ENCODE measurements at places on chromosomes 1 and 21.

DNA sequence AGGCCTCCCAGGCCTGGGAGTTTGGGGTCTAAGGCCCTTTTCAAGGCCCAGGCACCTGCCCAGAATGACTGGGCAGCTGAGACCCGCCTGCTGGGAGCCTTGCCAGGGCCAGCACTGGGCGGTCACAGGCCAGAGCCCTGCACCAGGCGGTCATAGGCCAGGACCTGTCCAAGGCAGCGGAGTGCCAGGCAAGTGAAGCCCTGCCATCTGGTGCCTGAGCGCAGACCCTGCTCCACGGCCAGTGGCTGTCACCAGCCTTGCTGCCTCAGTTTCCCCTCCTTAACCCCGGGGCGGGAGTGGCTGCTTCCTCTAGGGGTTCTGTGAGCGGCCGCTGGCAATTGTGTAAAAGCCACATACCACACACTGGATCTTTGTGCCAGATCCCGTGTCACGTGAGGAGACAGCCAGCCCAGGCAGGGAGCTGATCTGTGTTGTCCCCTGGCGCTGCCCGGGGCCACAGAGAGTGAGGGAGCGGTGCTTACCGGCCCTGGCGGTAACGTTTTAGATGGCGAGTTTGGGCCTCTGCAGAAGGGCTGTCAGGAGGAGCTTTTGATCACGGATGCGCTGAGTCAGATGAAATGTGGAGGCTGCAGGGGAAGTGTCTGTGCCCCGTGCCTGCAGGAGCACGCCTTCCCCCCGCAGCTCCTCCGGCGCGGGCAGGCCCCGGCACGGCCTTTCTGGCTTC is 4.6 kb downstream of the COL18A1 start:
- DNase-seq: no peak

DNA sequence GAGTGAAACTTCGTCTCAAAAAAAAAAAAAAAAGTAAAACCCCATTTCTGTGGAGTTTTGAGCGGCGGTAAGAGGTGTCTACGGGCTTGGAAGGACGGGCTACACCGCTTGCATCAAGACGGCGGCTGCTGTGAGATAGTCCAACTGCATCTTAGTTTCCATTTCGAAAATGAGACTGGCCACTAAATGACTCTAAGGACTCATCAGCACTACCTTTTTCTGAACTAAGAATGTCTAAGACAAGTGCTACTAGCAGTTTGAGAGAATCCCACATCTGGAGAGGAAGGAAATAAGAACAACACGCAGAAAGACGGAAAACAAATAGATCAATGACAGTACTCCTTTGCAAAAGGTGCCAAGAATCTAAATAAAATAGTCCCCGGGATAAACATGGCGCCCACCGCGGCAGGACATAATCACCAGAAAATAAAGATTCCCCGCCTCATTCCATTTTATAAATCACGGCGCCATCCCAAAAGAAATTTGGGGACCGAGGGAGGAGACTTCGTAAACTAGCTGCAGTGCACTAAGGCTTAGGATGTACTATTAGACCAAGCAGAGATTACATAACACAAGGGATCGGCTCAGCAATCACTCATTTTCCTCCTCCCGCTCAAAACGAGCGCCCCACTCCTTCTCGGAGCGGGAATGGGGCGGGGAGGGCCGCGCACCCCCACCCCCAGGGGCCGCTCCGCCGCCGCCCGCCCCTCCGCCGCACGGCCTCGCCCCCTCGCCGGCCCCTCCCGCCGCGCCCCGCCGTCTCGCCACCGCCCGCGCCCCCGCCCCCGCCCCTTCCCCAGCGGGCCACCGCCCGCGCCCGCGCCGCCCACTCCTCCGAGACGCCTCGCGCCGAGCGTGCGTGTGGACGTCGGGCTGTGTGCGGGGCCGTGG is 1.1 kb downstream of the POGZ start:
- no peak for DNase-seq

DNA sequence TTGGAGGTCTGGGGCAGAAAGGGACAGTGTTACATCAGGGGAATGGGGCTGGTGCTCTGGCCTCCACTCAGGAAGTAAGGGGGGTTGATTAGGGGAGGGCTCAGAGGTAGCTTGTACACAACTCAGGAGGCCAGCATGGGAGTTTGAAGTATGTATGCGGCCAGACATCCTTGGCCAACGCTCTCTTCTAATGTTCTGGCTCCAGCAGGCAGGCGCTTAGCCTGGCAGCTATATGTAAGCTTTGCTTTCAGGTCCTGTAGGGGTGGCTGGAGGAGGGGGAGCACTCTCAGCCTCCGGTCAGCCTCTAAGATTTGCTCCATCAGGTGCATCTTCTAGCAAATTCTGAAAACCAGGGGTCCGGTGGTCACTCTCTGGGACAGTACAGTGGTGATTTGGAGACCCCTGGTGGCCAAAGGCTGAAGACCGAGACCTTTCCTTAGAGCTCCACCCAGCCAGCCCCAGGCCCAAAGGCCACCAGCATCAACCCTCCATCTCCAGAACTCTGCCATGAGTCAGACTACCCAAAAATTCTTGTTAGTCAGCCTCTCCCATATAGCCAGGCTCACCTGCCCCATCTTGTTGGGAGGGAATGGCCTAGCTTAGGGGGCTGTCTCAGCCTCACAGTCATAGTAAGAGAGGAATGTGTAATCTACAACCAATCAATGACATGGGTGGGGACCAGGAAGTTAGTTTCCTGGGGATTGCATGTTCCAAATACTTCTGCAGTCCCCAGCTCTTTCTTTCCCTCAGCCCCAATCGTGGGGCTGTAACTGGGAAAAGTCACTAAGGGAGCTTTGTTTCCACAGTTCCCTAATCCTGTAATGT is 9.7 kb upstream of the COL8A2 start:
- DNase-seq: no peak

GRCh38 chr1:47774986-47775834 is 222.0 kb downstream of the TRABD2B start:
- no peak for DNase-seq

- DNase-seq: no peak
Observed at GRCh38 chr1:225137976-225138375, 208.5 kb downstream of the DNAH14 start.

DNA sequence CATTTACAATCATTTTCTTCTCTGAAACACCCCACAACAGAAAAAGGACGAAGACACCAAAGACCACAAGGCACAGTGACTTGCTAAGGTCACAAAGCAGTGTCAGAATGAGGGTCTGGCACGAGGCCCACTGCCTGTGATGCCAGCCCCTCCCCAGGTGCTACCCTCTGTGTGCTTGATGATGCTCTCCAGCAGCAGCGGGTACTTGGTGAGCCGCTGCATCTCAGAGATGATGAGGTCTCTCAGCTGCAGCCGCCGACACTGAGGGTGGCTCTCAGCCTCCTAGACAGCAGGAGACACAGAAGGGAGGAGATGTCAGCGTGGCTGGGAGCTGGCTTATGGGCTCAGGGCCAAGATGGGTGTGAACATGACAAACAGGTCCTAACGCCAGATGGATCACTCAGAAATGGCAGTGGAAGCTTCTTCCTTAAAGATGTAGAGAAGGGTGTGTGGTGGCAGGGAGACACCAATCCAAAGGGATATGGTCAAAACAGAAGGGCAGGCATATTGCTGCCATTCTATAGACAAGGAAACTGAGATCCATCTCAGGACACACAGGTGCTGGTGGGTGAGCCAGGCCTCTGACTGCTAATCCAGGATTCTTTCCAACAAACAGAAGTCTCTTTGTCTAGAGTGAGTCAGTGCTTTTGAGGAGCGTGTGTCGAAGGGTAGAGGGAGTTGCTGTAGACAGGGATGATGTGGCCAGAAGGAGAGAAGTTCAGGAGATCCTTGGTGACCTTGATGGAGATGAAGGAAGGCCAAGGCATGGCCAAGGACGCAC is 25.6 kb downstream of the LRRC71 start:
- DNase-seq: no peak

DNA sequence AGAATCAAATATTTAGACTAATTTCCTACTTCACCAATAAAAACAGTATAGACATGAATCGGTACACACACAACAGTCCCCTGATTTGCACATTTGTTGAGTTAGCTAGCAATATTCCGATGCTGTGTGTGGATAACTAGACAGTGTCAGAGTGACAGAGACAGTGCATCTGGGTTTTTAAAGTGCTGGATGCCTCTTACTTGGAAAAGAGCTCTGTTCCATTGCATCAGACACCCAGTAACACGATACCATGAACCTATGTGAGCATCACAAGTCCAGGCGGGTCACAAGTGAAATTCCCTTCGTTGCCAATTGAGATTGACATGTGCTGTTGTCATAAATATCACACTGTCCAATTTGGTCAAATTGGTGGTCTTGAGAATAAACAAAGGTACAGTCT is 82.0 kb upstream of the ESRRG start:
- no peak for DNase-seq

DNA sequence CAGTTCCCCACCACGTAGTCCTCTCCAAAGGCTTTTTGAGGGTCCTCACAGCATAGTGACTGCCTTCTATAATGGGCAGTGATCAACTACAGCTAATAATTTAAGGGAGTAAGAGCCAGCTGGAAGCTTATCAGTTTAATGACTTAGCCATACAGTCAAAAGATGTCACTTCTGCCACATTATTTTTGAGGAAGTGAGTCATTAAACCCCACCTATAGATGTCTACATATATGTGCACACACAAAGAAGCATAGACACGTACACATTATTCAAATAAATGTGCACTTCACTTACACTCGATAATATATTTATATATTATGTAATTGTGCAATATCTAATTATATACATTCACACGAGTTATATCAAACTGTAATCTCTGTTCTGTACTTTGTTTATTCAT is 1704.7 kb downstream of the KCNT2 start:
- DNase-seq: no peak

- DNase-seq: no peak
Observed at GRCh38 chr1:184162281-184162680, 110.8 kb downstream of the TSEN15 start.

GRCh38 chr1:6099297-6099696 is 53.6 kb downstream of the KCNAB2 start:
- DNase-seq: no peak
